Head of caudate nucleus (tissue), 42 donors: ENCODE measurements at places on chromosomes 3 and 15.

DNA sequence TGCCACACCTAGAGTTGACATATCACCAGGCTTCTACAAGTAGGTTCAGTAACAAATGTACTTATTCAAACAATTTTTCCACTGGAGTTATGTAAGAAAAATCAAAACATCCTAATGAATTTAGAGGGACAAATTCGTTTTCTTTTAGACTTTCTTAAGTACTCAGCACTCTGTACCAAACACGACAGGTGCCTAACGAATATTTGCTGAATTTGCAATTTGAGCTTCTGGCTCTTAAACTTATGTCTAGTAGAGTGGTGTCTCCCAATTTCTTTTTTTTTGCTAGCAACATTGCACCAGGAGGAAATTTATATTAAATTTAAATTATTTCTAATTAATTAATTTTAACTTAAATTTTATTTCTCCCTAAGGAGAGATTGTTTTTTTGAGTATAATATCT lies 397.0 kb downstream of the CNTN3 start:
- DNase-seq: no peak

DNA sequence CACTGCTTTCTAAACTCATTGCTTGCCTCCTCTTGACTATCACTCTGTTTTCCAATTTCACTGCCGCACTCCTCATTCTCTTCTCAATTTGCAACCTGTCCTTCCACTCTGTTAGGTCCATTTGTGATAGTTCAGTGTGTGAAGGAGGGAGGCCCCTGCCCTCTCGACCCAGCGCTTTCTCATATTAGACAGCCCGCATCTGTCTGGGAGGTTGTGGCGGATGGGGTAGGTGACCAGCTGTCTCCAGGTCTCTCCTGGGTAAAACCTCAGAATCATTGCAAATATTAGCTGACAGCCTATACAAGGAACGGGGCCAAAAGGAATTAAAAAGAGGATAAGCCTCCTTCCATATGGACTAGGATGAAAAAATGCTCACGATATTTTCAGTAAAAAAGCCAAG lies 358.3 kb downstream of the SHQ1 start:
- DNase-seq: no peak

GRCh38 chr15:83105440-83105839 lies 2.0 kb upstream of the TM6SF1 start:
- DNase-seq: no peak

GRCh38 chr15:58951388-58952007 lies 18.0 kb upstream of the SLTM start:
- no peak for DNase-seq

DNA sequence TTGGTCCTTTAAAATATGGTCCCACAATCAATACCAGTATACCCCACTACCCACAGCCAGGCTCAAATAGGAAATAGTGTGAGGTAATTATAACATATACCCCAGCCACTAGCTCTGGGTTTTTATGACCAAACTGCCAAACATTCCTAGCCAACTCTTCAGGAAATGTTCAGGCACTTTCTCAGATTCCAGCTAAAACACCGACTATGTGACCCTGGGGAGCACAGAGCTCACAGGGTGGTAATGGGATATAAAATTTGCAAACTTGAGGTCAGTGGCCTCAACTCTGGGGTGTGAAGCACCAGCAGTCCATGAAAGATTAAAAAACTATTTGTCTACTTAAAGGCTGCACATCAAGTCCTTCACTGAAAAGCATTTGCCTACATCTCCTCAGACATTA lies 12.9 kb downstream of the FBN1 start:
- DNase-seq: no peak

GRCh38 chr3:147572970-147573340 lies 163.8 kb downstream of the ZIC1 start:
- DNase-seq: no peak

- no peak for DNase-seq
Observed at GRCh38 chr3:49662720-49663413, 11.3 kb upstream of the APEH start.
